ENCODE measurements at places on chromosomes 11 and 22. TPM values are rescaled to one million over a fixed set of nuclear protein-coding genes. Genes with fewer than 3 reads are reported as not detected.

Gene INSC
- total RNA-seq: 0.41 TPM

Gene DAGLA
- 4.9 TPM for total RNA-seq

Gene TENM4
- total RNA-seq: 55.0 TPM

- DNase-seq: no peak
These were observed 21.2 kb upstream of the ALDH3B2 start for GRCh38 chr11:67695606-67696005.

DNA sequence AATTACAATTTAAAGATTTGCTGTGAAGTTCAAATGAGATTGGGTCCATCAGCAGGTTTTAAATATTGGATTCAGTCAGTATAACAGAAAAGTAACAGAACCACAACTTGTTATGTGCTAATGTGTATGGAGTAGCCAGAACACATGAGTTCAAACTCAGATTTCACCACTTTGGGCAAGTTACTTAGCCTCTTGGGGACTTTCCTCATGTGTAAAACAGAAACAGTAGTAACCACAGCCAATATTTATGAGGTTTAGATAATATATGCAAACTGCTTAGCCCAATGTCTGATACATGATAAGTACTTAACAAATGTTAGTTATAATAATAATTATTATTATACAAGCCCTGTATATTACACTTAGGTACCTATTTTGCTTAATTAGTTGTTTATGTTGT lies 21.8 kb upstream of the SLC5A12 start:
- DNase-seq: no peak

- no peak for DNase-seq
These were observed 101.7 kb downstream of the TEAD1 start for GRCh38 chr11:12775955-12776354.

GRCh38 chr11:100574894-100575769 lies 112.0 kb upstream of the ARHGAP42 start:
- no peak for DNase-seq

GRCh38 chr11:132751516-132752250 lies 780.6 kb downstream of the OPCML start:
- DNase-seq: no peak

DNA sequence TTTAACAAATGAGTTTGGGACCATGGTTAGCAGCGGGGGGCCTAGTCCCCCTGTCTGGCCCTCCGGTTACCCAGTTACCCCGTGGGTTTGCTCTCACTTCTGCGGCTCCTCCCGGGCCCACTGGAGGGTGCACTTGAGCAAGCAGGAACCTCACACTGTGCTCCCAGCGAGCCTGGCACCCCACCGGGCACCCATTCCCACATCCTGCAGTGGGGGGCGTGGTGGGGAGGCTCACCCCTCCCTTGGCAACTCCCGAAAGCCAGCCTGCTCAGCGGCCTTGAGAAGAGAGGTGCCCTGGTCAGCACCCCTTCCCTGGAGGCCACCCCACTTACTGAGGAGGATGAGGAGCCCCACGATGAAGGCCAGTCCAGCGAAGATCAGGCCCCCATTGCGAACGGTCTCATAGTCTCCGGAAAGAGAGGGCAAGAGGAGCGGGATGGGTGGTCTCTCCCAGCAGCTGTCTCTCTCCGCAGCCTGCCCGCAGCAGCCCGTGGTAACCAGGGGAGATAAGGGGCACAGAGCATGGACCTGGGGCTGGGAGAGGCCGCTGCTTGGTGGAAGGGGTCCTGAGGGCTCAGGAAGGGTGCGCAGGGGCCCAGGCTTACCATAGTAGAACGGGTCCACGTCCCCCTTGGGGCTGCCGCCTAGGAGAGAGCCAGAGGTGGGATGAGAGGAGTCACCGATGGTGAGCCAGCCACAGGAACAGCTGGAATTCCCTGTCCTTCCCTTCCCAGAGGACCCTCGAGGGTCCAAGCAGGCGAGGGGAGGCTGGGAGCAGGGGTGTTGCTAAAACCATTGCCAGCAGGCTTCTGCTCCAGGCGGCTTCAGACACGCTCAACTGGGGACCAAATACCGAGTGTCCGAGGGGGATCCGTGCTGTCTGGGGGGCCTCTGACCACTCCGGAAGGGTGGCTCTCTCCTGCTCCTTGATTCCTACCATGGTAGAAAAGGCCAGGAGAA lies 2.2 kb downstream of the FXYD2 start:
- DNase-seq: peak; percentile 64

- DNase-seq: no peak
These were observed 16.3 kb downstream of the TSPAN32 start for GRCh38 chr11:2318123-2318522.
